ENCODE measurements at places on chromosomes 7 and 10. TPM values are rescaled to one million over a fixed set of nuclear protein-coding genes. Genes with fewer than 3 reads are reported as not detected.

The LIPF gene
- total RNA-seq: not detected

The FGFR2 gene
- not detected for total RNA-seq

The MBLAC1 gene
- total RNA-seq: 1.4 TPM

The TMEM196 gene
- not detected for total RNA-seq

The ACSM6 gene
- not detected for total RNA-seq

The UNCX gene
- not detected for total RNA-seq

The CYP3A7 gene
- not detected for total RNA-seq

The SRRM3 gene
- 0.53 TPM for total RNA-seq

The NEUROD6 gene
- not detected for total RNA-seq

The AIFM2 gene
- total RNA-seq: 4.8 TPM

The TEX47 gene
- not detected for total RNA-seq

The CHCHD1 gene
- total RNA-seq: 11.0 TPM

The GIGYF1 gene
- 7.0 TPM for total RNA-seq

The NKX1-2 gene
- total RNA-seq: not detected

The OR2A12 gene
- not detected for total RNA-seq

The SMKR1 gene
- total RNA-seq: not detected

The LRRD1 gene
- total RNA-seq: under 0.01 TPM

The WEE2 gene
- not detected for total RNA-seq

The OR6V1 gene
- total RNA-seq: not detected

The HECTD2 gene
- total RNA-seq: 6.2 TPM

The MEIG1 gene
- total RNA-seq: not detected

The GARIN1A gene
- 0.53 TPM for total RNA-seq

The LRRC4 gene
- total RNA-seq: not detected

The ANKRD26 gene
- total RNA-seq: 7.0 TPM

The SPAM1 gene
- total RNA-seq: not detected

The INMT gene
- total RNA-seq: 104 TPM

The PPP1R17 gene
- total RNA-seq: not detected

The TAS2R5 gene
- total RNA-seq: 0.38 TPM

The EPDR1 gene
- 76.3 TPM for total RNA-seq

The JAZF1 gene
- 5.6 TPM for total RNA-seq

The CPN1 gene
- total RNA-seq: not detected

The MEST gene
- total RNA-seq: 248 TPM

The GRM3 gene
- not detected for total RNA-seq

The PRLHR gene
- not detected for total RNA-seq

The ZNF804B gene
- total RNA-seq: not detected

The UROS gene
- 30.8 TPM for total RNA-seq

The PDCD4 gene
- 43.7 TPM for total RNA-seq

The TDRD1 gene
- total RNA-seq: 7.7 TPM

The MAT1A gene
- total RNA-seq: not detected

The SHH gene
- not detected for total RNA-seq

The CRPPA gene
- total RNA-seq: 1.2 TPM

The ARL3 gene
- total RNA-seq: 6.2 TPM

The FIS1 gene
- total RNA-seq: 326 TPM

The OR6B1 gene
- not detected for total RNA-seq

The ANXA8 gene
- 0.68 TPM for total RNA-seq

Data from smooth muscle cell of the coronary artery (primary cell).